ENCODE measurements at places on chromosomes 11 and 22.

GRCh38 chr11:131411636-131412035 lies 41.2 kb downstream of the NTM start:
- DNase-seq: no peak

- no peak for DNase-seq
These were observed 1511.1 kb downstream of the BRD1 start for GRCh38 chr22:48316257-48317250.

GRCh38 chr22:44192816-44193534 lies 12.2 kb downstream of the PARVG start:
- no peak for DNase-seq

DNA sequence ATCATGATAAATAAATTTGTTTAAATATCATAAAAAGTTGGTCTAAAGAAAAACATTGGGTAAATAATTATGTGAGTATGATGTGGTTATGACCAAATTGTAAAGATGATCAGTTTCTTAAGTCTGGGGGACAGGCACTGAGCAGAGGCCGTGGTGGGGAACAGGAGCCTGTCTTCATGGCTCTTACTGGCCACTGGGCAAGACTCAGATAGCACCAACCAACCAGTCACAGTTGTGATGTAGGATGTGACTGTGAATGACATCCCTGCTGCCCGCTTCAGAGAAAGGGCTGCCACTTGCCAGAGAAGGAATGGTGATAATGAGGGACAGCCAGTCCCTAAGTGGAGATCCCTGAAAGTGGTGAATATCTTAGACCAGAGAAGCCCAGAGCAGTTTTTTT lies 7.0 kb downstream of the PTPRJ start:
- DNase-seq: no peak

- DNase-seq: no peak
These were observed 15.5 kb upstream of the ZBTB44 start for GRCh38 chr11:130330101-130330684.

GRCh38 chr11:122172352-122173073 lies 56.5 kb upstream of the BLID start:
- no peak for DNase-seq

- DNase-seq: no peak
These were observed 42.9 kb downstream of the YWHAH start for GRCh38 chr22:31987218-31987617.
